ENCODE measurements at places on chromosomes 12 and 14.

- DNase-seq: no peak
Observed at GRCh38 chr14:35878272-35879150, 52.4 kb downstream of the BRMS1L start.

DNA sequence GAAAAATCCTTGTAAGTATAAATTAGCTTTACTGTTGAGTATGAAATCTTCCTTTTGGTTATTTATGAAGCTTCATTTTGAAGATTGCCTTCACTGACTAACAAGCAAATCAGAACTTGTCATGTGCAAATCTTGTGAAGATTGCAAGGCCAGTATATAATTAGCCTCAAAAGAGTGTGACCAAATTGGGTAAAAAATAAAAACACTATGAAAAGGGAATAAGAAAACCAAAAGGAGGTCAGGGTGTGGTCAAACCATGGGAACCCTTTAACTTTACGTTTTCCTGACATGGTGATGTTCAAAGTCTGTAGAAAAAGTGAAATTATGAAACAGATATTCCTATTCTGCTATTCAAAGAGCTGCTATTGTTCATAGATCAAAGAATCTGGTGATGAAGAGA, 230.3 kb downstream of the BCAT1 start:
- no peak for DNase-seq

GRCh38 chr14:99255621-99256482, 16.1 kb downstream of the BCL11B start:
- no peak for DNase-seq

- DNase-seq: no peak
Observed at GRCh38 chr12:122090759-122091515, 12.4 kb downstream of the MLXIP start.

GRCh38 chr12:96720363-96720705, 186.7 kb upstream of the NEDD1 start:
- no peak for DNase-seq

- DNase-seq: no peak
Observed at GRCh38 chr12:51863933-51864832, 15.7 kb upstream of the FIGNL2 start.

GRCh38 chr12:115820656-115821055, 456.8 kb downstream of the MED13L start:
- DNase-seq: no peak

- no peak for DNase-seq
Observed at GRCh38 chr12:54959291-54960018, 25.1 kb downstream of the TESPA1 start.

- no peak for DNase-seq
Observed at GRCh38 chr14:94697773-94698556, 71.9 kb downstream of the GSC start.

DNA sequence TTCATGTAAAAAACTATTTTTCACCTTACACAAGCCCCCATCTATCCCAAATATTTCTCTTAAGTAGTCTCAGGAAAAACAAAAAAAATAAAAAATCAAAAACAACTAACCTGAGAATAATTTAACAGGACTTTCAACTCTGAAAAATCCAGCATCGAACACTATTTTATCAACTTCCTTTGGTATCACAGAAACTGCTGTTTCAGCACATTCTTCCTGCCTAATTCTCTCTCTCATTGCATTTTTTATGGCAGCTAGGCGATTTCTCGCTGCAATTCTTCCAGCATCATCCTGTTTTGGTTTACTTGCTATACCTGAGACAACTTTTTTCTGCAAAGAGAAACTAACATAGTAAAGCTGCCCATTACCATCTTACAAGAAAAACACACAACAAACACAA, 29.4 kb downstream of the LGALS3 start:
- DNase-seq: no peak

- DNase-seq: no peak
Observed at GRCh38 chr12:22577667-22578066, 33.3 kb upstream of the C2CD5 start.

DNA sequence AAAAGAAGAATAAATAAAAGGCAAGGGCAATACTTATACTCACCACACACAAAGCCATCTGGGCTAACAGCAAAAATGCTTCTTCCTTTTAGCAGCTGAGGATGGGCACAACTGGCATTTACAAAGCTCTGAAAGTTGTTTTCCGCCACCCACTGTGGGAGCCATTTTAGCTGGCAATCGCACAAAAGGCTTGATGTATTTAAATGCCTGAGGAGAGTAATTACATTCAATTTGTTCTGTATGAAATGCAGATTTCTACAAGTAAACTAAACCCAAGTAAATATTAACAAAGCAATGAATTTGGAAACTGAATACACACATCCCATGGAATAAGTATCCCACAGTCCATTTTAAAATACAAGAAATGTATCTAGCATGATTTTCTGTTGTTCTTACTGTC, 37.5 kb downstream of the LRIG3 start:
- no peak for DNase-seq

DNA sequence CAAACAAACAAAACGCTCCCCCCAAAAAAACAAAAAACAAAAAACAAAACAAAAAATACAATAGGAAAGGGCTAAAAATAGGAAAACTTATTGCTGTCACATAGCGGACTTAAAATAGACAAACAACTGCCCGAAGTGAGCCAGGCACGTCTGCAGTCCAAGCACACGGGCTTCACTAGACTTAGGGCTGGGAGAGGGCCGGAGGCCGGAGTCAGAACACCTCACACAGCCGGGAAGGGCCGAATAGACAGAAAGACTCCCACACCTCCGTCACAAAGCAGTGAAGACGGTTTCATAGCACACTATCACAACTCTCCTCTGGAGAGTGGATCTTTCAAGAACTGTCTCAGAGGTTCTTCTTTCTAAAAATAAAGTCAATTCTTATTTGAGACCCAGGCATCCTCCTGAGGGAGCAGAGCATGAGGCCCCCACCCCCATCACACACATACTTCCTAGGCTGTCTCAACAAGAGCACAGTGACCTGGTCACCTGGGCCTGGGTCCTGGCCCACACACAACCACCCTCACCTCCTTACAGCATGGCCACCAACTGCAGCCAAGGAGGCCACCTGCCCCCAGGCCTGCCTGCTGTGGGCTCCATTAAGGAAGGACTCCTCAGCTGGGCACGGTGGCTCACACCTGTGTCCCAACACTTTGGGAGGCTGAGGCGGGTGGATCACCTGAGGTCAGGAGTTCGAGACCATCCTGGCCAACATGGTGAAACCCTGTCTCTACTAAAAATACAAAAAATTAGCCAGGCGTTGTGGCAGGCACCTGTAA, 6.7 kb downstream of the BAG5 start:
- no peak for DNase-seq

GRCh38 chr12:14710632-14711320, 14.4 kb upstream of the GUCY2C start:
- DNase-seq: no peak

GRCh38 chr12:15636060-15636890, 152.9 kb downstream of the EPS8 start:
- DNase-seq: no peak

GRCh38 chr12:97984974-97985580, 522.5 kb downstream of the RMST start:
- no peak for DNase-seq

DNA sequence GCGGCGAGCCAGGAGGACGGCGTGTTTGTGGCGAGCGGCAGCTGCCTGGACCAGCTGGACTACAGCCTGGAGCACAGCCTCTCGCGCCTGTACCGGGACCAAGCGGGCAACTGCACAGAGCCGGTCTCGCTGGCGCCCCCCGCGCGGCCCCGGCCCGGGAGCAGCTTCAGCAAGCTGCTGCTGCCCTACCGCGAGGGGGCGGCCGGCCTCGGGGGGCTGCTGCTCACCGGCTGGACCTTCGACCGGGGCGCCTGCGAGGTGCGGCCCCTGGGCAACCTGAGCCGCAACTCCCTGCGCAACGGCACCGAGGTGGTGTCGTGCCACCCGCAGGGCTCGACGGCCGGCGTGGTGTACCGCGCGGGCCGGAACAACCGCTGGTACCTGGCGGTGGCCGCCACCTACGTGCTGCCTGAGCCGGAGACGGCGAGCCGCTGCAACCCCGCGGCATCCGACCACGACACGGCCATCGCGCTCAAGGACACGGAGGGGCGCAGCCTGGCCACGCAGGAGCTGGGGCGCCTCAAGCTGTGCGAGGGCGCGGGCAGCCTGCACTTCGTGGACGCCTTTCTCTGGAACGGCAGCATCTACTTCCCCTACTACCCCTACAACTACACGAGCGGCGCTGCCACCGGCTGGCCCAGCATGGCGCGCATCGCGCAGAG, 873 bp downstream of the PLXNC1 start:
- DNase-seq: peak; percentile 19

GRCh38 chr12:20722142-20722541, 27.0 kb downstream of the SLCO1C1 start:
- no peak for DNase-seq

DNA sequence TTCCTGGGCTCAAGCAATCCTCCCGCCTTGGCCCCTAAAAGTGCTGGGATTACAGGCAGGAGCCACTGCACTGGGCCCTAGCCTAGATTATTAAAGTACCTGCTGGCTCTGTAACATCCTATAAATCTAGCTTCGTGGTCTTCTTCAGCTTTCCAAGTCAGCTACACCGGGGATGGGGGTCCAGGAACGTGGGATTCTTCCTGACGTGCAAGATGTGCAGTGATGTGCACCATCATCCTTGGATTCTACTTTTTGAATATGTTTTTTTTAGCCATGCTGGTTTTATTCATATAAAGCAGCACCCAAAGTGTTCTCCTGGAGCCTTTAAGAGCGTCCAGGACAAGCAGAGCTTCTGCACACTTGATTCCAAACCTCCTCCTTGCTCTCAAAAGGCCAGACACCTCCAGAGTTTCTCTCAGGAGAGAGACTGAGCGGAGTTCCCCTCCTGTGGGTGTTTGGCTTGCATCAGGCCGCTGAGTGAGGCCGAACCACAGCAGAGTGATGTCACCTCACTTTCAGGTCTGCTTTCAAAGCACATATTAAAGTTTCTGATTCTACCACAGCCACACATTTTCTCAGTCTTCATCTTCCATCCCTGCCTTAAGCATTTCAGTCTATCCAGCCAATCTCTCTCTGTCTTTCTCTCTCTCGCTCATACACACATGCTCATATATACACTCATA, 33.4 kb downstream of the VCPKMT start:
- peak; percentile 65 for DNase-seq

DNA sequence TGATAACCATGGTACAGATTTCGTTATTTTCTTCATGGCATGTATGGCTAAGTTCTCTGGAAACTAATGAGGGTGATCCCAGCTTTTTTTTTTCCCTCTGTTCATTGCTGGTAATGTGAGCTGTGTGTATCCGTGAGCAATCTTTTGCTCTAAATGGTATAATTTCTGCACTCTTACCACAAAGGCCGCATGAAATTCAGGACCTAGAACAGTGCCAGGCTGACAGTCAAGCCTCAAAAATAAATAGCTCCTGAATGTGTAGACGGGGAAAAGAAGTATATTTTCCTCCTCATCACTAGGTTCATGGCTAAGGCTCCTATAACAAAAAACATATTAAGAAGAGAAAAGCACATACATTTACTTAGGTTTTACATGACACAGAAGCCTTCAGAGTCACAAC, 140.2 kb upstream of the RMST start:
- no peak for DNase-seq
